ENCODE measurements at places on chromosomes 6 and 20. TPM values are rescaled to one million over a fixed set of nuclear protein-coding genes. Genes with fewer than 3 reads are reported as not detected.

The BCL2L1 gene
- 112 TPM for total RNA-seq

The ABHD16B gene
- total RNA-seq, result not detected

The TREML2 gene
- total RNA-seq, result 0.58 TPM

The AAR2 gene
- 23.0 TPM for total RNA-seq

The TRIM15 gene
- total RNA-seq, result not detected

The ADTRP gene
- 0.76 TPM for total RNA-seq

The NKAPL gene
- total RNA-seq, result 2.9 TPM

The SEL1L2 gene
- total RNA-seq, result not detected
